ENCODE measurements at places on chromosomes 3 and 15.

DNA sequence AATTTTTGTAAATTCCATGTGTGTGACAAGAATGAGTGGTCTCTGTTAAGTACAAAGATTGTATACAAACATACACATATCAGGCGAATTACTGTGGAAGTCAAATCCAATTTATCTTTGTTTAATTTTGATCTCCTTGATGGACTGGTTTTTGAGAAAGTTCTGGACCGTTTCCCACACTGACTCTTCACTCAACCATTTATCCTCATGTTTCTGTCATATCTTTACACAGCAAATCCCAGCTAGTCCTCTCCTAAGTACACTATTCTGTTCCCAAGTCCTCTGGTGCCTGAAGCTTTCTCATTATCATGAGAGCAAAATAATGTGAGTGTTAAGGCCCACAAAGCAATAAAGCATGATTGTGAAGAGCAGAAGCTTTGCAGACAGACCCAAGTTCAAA, 189.9 kb downstream of the WNT5A start:
- DNase-seq: no peak

GRCh38 chr3:189557824-189558223, 73.4 kb upstream of the TP63 start:
- no peak for DNase-seq

GRCh38 chr3:80285388-80285787, 517.6 kb upstream of the ROBO1 start:
- no peak for DNase-seq

GRCh38 chr15:89367485-89368451, 33.1 kb upstream of the POLG start:
- DNase-seq: no peak

GRCh38 chr3:47622671-47623461, 44.2 kb upstream of the CSPG5 start:
- no peak for DNase-seq

- peak; percentile 60 for DNase-seq
Observed at GRCh38 chr3:83002869-83003445, 1241.5 kb upstream of the GBE1 start.

DNA sequence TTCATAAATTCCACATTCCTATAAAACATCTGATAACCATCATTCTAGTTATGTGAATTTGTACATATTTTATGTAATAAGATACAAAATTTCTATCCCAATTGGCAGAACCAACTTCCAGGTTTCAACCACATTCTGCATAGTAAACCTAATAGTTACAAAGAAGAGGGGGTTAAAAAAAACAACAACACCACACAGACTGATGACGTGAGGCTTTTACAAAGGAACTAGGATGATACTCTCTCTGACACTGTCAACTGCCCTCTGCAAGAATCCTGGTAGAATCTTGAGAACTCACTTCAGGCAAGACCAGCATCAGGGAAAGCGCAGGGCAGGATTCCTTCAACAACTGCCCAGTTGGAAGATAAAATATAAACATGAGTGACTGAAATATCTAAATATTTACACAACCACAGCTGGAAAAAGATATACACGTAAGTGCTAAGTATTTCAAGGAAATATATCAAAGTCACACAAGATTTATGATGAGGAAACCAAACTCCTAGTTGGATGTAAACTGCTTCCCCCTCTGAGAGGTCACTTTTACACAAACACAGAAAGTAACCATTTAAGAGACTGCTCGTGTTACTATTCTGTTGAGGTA, 816.4 kb downstream of the ROBO1 start:
- DNase-seq: no peak
